ENCODE measurements at places on chromosomes 4 and X.
A peak's percentile ranks its signal among the peaks of the same experiment; 100 is the strongest.

GRCh38 chr4:137025484-137026059, 506.7 kb downstream of the PCDH18 start:
- DNase-seq: no peak

- DNase-seq: no peak
Measured at GRCh38 chrX:40646489-40647306, 663 bp downstream of the CXorf38 start.

DNA sequence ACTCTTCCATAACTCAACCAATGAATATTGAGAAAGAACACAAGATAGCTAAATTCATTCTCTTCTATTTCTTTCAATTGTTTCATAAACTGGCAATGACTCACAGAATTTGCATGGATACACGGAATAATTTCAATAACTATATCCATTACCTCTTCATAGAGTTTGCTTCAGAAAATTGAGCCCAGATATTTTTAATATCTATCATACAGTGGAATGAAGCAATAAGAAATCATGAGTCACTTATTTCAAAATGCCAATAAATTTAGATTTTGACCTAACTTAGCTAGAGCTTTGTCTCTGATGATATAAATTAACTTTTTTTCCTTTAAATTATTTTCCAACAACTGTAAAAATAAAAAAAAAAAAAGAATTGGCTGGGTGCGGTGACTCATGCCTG, 22.2 kb upstream of the MANBA start:
- no peak for DNase-seq

DNA sequence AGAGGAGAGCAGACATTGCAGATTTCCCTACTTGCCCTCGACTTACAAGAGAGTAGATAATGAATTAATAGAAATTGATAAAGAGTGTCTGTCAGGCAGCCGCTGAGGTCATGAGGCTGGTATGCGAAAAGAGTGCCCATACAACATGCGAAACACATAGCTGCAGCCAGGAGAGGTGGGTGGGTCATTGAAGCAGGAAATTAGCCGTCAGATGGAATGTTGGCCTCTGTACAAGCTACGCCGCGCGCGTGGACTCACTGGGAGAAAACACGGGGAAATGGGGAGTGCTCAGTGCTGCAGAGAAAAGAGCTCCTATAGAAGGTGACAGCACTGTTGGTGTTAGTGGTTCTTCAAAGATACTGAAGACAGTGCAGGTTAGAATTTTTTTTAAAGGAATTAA, 125.1 kb downstream of the RAPGEF2 start:
- DNase-seq: no peak

GRCh38 chrX:130877892-130878341, 25.1 kb downstream of the ENOX2 start:
- no peak for DNase-seq

- no peak for DNase-seq
Measured at GRCh38 chr4:7343081-7343655, 91.6 kb downstream of the PSAPL1 start.

DNA sequence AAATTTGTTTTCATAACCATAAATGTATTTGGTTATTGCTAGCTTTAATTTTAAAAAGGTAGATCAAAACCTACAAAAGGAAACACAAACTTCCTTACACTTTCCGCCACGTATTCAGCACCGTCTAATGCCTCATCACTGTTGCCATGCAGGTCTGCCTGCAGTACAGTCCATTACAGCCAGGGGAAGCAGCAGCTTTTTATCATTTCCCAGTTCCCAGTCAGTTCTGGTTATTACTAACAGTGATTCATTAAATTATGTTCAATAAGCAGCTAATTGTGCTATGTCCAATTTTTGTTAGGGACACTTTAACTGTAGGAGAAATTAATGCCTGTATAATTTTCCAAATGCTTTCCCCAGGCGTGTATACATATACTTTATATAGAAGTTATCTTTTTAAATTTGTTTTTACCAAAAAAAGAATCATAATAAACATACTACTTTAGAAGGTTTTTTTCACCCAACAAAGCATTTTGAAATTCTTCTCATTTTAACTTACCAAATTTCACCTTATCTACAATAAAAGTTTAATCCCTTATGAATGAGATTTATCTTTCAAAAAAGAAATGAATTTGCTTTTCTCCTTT, 93.3 kb downstream of the ANXA3 start:
- DNase-seq: peak; percentile 34

GRCh38 chr4:73450398-73451004, 14.5 kb downstream of the AFP start:
- no peak for DNase-seq

- DNase-seq: no peak
Measured at GRCh38 chr4:116702949-116703348, 382.4 kb downstream of the TRAM1L1 start.

DNA sequence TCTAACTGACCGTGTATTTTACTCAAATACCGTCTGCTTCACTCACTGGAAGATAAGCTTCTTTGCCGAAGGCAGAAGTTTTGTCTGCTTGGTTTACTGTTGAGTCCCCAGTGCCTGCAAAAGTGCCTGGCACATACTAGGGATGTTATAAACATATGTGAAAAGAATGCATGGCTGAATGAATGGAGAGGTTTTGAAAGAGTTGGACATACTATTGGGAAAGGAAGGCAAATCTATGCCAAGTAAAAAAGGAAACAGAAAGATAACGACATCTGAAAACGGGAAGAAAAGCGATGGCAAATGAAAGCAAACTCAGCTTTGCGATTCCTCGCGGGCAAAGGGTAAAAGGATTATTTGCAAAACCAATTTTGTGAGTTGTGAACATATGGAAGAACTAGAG, 21.7 kb downstream of the ADGRG2 start:
- DNase-seq: no peak

GRCh38 chrX:40096395-40097091, 1.2 kb downstream of the BCOR start:
- no peak for DNase-seq

GRCh38 chr4:59994118-59994517, 1206.0 kb upstream of the ADGRL3 start:
- no peak for DNase-seq

DNA sequence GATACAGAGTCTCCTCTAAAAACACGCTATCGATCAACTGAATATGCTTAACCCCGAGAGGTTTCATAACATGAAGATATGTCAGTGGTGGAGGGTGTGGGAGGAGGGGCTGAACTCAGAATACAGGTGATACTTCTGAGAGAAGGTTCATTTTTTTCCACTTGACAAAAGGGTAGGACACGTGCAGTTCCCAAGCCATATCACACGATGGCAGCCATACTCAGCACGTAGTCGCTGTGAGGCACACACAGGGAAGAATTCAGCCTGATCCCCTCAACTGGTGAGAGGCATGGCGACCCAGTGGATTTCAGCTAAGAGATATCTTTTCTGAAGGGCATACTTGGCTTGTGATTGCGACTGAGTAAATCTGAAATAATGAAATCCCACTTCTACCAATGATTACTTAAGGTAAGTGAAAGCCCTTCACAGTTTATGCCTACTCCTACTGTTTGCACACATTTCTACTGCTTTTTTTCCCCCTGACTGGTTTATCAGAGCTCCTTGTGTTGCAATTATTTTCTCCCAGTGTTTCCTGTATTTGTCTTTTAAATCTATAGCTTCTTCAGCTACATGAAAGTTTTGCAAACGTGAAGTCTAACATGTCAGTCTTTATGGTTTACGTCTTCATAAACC, 133.1 kb downstream of the CORIN start:
- no peak for DNase-seq

DNA sequence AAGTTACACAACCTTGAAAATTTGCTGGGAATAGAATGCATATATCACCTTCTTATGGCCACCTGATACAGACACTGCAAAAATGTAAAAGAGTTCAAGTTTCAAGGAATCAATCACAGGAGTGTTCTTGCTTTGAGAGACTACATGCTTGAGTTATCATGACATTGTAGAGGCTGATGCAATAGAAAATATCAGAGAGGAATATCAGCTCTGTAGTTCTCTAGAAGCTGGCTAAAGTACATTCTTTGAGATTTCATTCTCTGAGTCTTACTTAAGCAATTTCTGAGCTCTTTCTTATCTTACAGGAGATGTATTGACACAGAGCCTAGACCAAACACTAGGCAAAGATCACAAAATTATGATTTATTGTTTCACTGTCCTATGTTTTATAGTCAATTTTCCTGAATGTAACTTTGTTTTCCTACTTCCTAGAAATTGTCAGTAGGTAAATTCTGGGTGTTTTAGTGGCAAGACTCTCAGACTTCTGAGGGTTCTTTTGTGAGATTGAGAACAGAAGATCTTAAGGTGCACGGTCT, 152.1 kb upstream of the HPGD start:
- DNase-seq: no peak

DNA sequence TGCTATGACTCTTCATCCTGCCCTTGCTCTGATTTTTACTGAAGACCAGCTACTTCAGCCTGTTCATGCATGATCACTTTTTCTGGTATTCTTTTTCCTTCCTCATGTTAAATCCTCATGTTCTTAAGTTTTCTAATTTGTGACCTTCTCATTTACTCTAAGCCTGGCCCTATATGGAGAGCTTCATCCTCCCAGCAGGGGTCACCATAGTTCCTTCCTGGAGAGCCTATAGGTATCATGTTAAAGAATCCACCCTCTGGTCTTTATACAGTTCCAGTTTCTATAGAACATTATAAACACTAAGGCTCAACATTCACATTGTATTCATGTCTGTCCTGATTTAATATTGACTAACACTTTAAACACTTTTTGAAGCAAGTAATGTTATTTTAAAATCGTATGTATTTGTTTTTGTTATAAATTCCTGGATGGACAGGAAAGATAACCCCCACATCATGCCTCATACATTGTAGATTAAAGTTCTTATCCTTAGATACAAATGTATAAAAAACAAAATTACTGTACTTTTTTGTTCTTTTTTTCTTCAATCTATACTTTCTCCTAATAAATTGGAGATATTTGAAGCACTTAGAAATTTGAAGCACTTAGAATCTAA, 53.8 kb upstream of the OTUD4 start:
- DNase-seq: no peak

DNA sequence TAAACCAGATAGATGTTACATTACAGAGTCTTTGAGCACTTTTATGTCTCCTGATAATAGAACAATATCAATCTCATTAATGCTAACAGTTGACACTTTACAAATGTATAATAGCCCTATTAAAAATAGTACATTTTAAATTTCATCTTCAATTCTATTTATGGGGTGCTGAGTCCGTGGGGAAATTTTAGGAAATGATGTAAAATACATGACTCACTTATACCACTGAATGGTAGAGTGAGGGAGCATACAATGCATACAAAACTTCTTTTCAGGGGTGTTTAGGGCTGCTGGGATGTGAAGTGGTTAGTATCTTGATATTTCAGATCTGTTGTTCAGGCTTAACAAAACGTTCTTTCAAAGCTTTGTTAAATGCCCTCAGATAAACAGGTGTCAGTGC, 696.2 kb downstream of the TRAM1L1 start:
- no peak for DNase-seq

DNA sequence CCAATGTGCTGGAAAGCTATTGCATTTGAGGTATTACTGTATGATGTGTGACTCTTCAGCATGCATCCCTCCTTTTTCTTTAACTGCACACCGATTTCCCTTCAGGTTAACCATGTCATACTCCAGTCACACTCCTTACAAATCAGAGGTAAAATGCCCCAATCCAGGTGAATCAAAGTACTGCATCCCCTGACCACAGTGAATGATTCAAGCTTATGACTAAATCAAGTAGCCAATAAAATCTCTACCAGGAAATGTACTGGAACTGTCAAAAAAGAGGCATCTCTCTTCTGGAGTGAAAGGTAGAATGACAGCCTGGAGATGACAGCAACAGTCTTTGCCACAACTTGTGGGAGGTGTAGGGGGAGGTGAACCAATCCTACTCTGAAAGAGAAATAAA, 10.4 kb downstream of the ADAMTS3 start:
- DNase-seq: no peak

DNA sequence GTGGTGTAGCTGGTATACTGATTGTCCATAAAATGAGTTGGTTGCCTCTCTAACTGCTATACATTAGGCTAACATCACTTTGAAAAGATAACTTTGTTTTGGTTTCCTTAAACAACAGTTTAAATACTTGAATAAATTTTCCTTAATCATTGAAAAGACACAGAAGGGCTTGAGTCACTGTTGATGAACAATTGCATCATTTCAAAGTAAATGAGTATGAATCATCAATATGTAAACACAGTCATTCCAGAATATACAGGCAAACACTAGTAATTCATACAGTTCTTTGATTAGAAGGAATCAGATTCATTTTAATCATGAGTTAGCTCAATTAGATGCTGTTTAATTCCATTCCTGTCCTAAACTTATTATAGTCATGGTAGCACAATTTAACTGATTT, 160.6 kb downstream of the AFF2 start:
- no peak for DNase-seq

DNA sequence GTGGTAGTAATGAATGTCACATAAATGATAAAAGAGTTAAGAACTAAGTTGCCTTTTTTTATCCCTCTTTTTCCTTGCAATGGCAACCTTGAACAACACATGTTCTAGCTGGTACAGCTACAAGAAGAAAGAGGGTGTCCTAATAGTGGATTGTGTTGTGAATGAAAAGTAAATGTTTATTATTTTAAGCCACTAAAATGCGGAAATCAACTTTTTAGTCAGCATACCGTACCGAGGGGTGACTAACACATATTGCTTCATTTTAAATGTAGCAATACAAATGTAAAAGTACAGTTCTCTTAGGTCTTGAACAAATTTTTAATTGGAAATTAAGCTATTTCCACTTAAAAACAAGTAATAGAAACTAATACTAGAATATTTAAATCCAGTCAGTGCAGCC, 17.7 kb upstream of the AP1AR start:
- no peak for DNase-seq

- no peak for DNase-seq
Measured at GRCh38 chr4:7439699-7440098, 5.0 kb upstream of the PSAPL1 start.

- no peak for DNase-seq
Measured at GRCh38 chrX:153935326-153935851, 552 bp upstream of the NAA10 start.

- no peak for DNase-seq
Measured at GRCh38 chr4:154625971-154626370, 13.5 kb upstream of the FGG start.

GRCh38 chrX:666762-667720, 36.5 kb downstream of the SHOX start:
- no peak for DNase-seq

- no peak for DNase-seq
Measured at GRCh38 chr4:170325599-170325998, 235.8 kb upstream of the AADAT start.

DNA sequence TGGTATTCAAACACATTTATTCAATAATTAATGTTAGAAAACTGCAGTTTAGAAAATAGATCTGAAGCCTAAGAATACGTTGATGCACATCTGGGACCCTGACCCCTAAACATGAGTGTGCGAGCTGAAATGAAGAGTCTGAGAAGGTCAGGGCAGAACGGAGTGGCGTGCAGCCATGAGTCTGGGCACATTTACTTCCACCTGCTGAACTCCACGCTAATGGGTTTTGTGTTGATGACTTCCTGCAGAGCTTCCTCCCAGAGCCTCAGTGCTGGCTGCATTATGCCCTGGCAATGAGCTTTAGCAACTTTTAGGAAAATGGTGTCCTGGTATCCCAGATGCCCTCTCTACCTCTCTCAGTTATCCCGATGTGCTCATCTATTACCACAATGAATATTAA, 53.1 kb downstream of the FAM114A1 start:
- no peak for DNase-seq
